ENCODE measurements at places on chromosomes 11 and 22.

DNA sequence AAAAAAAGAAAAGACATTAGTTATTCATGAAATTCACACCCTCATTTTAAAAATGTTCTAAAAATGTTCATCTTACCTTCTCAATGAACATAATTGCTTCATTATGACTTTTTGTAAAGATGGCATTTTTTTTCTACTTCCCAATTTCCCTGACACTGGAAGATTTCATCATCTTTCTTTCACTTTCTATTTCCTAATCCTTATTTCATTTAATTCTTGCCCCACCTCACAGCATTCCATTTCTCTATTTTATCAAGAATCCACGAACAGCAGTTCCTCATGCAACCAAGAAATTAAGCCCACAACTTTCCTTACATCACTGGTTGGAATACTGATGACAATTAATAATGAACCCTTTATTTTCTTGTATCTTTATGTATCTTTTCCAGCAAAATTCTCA is 1.9 kb downstream of the PATL1 start:
- DNase-seq: no peak

GRCh38 chr11:32184723-32185376 is 94.0 kb downstream of the RCN1 start:
- DNase-seq: no peak

DNA sequence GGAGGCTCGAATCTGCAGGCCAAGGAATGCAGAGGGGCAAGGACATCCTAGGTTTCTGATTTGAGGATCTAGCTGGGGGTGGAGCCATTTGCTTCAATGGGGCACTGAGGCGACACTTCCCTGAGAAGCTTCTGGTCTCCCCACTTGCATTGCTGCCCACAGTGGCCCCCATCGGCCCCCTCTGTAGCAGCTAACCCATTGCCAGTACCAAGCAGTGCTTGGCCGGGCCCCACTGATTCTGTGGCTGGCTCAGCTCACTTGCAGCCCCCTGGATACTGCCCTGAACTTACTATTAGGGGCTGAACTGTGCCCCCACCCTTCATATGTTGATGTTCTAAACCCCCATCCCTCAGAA is 42.9 kb upstream of the SHISAL1 start:
- no peak for DNase-seq

- no peak for DNase-seq
Observed at GRCh38 chr11:102325088-102325487, 7.8 kb downstream of the BIRC3 start.

DNA sequence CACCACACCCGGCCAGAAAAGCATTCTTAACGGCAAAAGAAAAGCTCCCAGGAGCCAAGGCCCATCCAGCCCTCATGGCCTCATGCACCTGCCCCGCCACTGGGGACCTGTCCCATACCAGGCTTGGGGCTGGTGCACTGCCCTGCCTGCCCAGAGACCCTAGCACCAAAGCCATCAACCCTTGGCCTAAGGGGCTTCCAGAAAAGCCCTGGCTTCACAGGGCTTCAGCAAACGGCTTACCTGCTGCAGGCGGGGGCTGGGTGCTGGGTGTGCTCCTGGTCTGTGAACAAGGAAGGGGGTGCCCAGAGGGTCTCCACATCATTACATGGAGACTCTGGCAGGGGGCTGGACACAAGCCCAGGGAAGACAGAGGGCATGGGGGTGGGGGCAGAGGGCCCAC is 89.5 kb downstream of the CELSR1 start:
- DNase-seq: no peak

DNA sequence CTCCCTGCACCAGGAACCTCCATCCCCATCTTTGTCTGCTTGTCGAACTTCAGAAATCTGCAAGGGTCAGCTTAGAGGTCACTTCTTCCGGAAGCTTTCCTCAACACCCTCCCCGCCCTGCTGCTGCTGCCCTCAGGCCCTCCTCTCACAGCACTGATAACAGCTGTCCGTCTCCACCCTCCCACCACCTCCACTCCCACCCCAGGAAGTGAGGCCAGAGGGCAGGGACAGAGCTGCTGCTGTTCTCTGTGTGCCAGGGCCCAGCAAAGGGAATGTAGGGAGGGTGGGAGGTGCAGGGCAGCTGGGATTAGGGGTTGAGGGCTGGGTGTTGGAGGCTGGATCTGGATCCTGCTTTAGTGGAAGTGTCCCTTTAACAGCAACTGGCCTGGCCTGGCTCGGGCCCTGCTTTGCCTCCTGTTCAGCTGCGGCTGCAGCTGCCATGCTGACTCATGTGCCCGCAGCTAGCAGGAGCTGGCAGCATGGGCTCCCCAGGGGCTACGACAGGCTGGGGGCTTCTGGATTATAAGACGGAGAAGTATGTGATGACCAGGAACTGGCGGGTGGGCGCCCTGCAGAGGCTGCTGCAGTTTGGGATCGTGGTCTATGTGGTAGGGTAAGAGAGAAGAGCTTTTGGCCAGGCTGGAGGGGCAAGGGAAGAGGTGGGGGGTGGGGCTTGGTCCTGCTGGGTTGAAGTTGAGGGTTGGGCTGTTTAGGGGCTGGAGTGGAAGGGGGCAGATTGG is at the start of gene P2RX6:
Gene P2RX6 (plus strand): TSS at position 440 of the 740 bp plus-strand sequence. CDS start 10 bp downstream, at position 450.
- DNase-seq: no peak

DNA sequence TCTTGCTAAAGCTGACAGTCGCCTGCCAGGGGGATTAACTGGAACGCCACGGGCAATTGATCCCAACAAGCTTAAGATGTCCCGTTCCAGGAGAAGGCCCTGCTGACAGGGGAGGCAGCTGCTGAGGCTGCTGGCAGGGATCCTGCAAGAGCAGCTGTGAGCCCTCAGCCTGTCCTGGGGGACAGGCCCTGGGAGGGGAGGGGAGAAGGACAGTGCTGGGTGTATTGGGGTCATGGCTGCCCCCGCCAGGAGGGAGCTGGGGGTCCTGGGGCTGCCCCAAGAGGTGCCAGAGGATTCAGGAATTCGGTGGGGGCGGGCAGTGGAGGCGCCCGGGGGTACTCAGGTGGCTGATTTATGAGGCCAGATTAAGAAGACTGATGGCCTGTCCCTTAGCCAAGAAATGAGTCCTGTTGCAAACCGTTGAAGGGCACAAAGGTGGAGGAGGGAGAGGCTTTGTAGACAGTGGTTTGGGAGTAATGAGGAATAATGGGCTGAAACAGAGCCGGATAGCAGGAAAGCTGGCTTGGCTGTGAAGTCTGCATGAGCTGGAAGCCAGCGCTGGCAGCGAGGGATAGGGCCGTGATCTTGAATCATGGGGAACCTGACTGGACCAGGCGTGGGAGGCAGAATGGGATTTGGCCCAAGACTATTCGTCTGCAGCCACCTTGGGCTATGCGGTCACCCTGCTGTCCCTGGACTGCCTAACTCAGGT is 133.5 kb downstream of the CACNA1I start:
- DNase-seq: no peak

DNA sequence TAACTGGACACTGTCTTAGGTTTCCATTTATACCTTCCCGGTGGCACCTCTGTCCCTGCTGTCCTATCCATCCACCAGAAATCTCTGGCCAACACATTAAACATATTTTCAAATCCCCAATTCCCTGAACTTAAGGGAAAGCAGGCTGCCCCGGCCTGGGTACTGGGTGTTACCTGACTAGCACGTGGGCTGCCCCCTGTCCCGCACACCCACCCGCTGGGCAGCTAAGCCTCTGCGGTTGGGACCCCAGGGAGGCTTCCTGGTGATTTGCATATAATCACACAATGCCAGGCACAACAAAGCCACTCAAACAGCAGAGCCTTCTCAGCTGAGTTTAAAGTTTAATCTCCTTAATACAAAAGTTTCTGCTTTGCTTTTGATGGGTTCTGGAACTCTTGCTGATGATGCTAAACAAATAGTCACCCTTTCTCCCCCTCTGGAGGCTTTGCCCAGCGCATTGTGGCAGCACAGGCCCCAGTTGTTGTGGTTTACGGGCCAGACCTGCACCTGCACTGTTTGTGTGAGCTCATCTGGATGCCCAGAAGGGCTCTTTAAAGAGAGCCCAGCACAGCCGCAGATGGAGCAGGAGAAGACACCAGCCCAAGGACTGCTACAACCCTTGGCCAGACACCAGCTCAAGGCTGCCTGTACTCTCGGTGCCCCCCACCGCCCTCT is 59.9 kb upstream of the POU2AF1 start:
- DNase-seq: no peak

- DNase-seq: no peak
Observed at GRCh38 chr22:17972385-17973191, 51.8 kb downstream of the MICAL3 start.

DNA sequence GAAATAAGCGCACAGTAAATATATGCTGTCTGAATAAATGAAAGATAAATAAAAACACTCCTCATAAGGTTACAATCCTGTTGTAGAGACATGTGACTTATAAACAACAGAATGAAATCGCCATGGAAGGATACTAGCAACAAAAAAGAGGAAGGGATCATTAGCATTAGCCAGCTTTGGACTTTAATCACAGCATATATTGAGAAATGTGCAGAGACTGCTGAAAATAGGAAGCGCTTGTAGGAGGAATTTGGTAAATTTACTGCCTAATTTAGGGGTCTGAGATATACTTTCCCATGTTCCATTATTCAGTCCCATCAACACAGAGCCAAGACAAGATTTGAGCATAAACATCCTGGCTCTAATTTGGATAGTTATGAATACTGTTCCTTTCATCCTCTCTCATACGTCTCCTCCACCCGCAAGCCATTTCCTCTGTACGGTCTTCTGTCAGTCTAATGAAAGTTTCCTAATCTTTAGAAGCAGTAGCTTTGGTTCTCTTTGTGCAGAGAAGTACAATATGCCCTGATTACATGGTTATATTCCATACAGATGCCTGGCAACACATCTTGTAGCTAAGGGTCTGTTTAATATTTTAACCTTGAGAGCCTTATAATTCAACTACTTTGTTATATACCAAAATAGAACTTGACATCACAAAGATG is 37.1 kb upstream of the AKIP1 start:
- no peak for DNase-seq

GRCh38 chr11:73287400-73288101 is 15.4 kb downstream of the P2RY6 start:
- DNase-seq: no peak

DNA sequence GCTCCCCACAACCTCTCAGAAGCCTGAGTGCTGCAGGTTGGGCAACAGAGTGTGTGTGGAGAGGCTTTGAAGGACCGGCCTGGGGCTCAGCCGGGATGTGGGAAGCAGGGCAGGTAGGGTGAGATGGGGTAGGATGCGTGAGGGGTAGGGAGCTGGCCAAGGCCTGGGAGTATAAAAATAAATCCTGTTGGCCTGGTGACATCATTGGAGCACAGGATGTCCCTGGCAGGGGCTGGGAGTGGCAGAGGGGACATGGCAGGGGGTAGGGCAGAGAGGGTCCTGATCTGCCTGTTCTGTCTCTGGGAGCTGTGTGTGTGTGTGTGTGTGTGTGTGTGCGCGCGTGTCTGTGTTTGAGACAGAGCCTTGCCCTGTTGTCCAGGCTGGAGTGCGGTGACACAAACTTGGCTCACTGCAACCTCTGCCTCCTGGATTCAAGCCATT is 28.6 kb downstream of the TEF start:
- no peak for DNase-seq

DNA sequence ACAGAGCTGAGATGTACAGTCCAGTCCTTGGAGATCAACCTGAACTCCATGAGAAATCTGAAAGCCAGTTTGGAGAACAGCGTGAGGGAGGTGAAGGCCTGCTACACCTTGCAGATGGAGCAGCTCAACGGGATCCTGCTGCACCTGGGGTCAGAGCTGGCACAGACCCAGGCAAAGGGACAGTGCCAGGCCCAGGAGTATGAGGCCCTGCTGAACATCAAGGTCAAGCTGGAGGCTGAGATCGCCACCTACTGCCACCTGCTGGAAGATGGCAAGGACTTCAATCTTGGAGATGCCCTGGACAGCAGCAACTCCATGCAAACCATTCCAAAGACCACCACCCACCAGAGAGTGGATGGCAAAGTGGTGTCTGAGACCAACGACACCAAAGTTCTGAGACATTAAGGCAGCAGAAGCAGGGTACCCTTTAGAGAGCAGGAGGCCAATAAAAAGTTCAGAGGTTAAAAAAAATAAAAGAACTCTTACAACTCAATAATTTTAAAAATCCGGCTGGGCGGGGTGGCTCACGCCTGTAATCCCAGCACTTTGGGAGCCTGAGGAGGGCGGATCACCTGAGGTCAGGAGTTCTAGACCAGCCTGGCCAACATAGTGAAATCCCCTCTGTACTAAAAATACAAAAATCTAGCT is 69.9 kb upstream of the RTL6 start:
- DNase-seq: peak; percentile 49

- DNase-seq: no peak
Observed at GRCh38 chr22:32800158-32800882, 1.2 kb upstream of the TIMP3 start.

- DNase-seq: no peak
Observed at GRCh38 chr11:44727114-44727372, 281 bp downstream of the TSPAN18 start.

- DNase-seq: no peak
Observed at GRCh38 chr11:110468121-110468520, 38.4 kb downstream of the FDX1 start.

GRCh38 chr22:19679522-19680101 is 34.7 kb upstream of the SEPTIN5 start:
- peak; percentile 25 for DNase-seq

- no peak for DNase-seq
Observed at GRCh38 chr11:71562120-71562519, 3.2 kb upstream of the KRTAP5-10 start.

DNA sequence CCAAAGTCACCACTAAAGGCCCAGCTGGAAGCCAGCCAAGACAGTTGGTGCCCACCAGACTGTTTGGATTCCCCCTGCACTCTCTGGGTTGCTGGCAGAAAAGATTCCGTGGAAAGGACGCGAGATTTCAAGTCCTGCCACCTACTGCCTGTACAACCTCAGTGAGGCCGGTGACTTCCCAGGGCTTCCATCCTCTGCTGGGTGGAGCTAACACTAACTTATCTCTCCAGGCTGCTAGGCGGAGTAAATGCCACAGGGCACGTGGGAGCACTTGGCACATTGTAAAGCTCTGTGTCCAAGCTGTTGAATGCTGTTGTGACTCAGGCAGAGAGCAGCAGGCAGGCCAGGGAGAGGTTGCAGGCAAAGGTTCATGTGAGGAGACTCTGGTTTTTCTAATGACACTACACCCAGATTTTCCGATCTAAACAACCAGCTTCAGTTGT is 50.9 kb upstream of the CDON start:
- DNase-seq: no peak

- DNase-seq: peak; percentile 32
Observed at GRCh38 chr11:61294717-61295595, at the start of gene VWCE. TSS of gene VWCE (minus strand) at chr11:61295316. CDS start at chr11:61295037, 279 bp downstream.

DNA sequence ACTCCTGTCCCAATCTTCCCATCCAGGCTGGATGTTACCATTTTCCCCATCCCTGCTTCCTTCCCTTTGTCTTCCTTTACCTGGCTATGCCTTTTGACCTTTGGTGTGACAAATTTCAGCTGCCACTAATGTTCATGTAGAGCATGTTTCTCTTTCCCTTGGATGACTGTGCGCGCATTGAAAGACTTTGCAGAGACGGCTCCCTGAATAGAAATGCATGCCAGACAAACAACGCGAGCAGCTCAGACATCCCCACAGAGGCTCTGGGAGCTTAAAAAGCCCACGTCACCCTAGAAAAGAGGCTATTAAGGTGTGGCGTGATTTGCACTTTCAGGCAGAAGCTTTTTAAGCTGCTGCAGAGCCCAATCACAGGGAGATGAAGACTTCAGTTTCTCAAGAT is 202.0 kb downstream of the NTM start:
- DNase-seq: no peak

Measured in CD4-positive, alpha-beta T cell treated with Interleukin-15 for 4 hours (primary cell).